ENCODE measurements at places on chromosomes 3 and 15.

DNA sequence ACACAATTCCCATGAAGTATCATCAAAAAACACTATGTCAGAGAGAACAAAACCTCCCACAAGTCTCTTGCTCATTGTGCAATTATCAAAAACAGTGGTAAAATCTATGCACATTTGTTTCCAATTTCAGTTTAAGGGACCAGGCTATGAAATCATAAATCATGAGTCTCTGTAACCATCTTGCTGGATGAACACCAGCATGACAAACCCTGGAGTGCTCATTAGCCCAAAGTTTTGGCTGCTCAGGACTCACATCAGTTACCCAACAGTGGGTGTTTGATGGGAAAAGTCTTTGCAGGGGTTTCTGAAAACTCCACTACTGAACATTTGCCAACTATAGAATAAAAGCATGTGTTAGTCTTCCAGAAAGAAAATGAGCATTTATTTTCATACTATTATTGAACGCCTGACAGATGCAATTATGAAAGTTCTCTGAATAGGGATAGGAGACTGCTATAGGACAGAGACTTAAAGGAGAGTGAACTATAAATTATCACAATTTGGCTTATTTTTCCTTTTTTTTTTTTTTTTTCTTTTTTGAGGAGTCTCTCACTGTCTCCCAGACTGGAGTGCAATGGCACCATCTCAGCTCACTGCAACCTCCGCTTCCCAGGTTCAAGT lies 240.8 kb upstream of the KCNMB2 start:
- DNase-seq, result no peak

- peak; percentile 45 for DNase-seq
Measured at GRCh38 chr15:81256916-81257315, 60.2 kb downstream of the IL16 start.

DNA sequence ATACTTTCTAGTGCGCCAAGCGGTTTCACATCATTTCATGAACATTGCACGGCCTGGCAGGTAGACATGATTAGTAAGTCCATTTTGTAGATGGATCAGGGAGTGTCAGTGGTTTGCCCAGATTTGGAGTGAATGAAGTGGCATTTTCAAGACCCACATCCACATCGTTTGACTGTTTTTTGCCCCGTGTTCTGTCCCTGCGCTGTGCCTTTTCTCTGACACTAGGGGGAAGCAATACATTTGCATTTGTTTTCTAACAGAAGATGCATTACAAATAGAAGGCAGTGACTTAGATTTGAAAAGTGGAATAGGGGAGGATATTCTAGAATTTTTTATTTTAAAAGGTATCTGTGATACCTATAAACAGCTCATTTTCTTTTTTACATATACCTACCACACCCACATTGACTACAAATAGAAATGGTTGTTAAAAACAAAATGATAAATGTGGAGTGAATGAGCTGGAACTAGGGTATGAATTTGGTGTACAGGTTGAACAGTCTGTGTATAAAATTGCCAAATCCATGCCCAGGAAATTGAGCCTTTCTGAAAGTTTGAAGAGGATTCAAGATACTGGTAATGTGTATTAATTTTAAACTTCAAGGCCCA lies 98.0 kb downstream of the USP13 start:
- peak; percentile 42 for DNase-seq

DNA sequence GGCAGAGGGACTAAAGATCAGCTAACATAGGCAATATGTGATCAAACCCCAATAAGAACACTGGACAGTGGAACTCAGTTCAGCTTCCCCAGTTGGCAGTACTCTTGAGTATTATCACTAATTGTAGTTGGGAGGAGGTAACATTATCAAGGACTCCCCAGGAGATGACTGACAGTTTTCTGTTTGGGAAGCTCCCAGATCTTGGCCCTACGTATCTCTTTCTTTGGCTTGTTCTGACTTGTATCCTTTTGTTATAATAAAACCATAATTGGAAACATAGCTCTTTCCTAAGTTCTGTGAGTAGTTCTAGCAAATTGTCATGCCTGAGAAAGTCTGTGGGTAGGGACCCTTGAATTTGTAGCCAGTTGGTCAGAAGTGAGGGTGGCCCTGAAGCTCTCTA lies 316.4 kb downstream of the ZNF621 start:
- peak; percentile 39 for DNase-seq

GRCh38 chr15:80669663-80670273 lies 25.3 kb upstream of the ABHD17C start:
- DNase-seq, result no peak

DNA sequence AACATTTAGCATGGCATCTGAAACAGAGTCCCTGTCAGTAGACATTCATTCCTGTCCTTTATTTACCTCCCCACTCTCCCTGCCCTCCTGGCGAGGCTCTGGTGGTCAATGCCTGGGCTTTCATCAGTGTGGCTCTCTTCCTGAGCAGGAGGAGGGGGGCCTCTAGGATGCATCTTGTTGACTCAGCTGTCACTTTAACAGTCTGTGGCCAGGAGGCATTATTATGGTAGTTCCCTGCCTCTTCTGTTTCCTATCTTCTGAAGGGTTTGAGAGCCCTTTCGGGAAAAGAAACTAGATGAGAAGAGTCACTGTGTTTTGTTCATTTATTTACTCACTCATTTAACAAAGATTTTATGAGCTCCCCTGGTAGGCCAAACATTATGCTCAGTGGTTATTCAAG lies 2.4 kb upstream of the PPP1R14D start:
- DNase-seq, result no peak

DNA sequence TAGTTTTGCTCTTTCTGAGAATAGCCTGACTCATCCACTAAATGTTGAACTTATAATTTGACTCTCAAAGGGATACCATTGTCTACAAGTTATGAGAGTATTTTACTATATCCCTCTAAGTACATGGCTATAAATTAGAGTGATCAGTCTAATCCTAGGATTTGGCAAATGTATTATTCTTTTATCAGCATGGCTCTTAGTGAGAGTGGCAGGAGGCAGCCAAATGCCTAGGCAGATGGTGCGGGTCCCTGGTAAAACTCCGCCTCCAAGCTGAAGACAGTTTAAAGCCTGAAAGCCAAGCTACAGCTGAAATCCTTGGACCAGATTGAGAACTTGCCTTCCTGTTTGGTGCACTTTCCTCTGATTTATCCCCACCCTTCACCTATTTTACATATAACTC lies 631.8 kb downstream of the SQOR start:
- DNase-seq, result no peak

- DNase-seq, result no peak
Measured at GRCh38 chr3:67324554-67324953, 326.4 kb downstream of the KBTBD8 start.

GRCh38 chr3:127758013-127758412 lies 64.3 kb downstream of the MGLL start:
- no peak for DNase-seq

- no peak for DNase-seq
Measured at GRCh38 chr3:78785004-78785403, 982.8 kb downstream of the ROBO1 start.

GRCh38 chr3:186162221-186162620 lies 53.3 kb upstream of the ETV5 start:
- DNase-seq, result no peak

GRCh38 chr15:97684249-97684648 lies 276.3 kb upstream of the ARRDC4 start:
- DNase-seq, result no peak

DNA sequence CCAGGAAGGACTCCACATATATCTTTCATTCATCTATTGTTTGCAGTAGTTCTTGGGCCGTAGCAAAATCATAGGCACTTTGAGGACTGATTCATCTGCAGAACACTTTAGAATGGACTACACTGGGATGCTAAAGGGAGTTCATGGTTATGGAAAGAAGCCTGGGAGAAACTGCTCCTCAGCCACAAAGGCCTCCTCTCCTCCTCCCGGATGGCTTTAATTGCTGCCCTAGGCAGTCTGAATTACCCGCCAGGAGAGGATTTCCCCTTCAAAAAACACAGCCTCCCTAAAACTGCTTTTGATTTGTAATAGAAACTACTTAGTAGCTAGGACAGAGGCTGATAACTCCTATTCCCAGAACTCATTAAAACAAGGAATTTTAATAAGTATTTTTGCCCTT lies 4.6 kb downstream of the TMEM266 start:
- no peak for DNase-seq

DNA sequence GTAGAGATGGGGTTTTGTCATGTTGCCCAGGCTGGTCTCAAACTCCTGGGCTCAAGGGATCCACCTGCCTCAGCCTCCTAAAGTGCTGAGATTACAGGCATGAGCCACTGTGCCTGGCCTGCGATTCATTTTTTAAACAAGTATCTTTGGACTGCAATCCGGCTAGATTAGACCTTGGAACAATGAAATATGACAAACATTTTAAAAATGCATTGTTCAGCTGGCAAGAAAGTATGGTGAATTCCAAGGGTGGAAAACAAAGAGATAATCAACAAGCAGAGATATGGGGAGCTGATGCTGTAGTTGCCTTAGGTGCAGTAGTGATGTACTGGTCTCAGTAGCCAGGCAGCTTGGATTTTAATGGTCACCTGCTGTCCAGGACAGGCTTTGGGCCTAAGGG lies 95.8 kb upstream of the GOLGA8J start:
- DNase-seq, result no peak

GRCh38 chr3:74489050-74489792 lies 125.2 kb downstream of the CNTN3 start:
- no peak for DNase-seq

- DNase-seq, result peak; percentile 51
Measured at GRCh38 chr3:45929042-45929679, 14.1 kb upstream of the CXCR6 start.

DNA sequence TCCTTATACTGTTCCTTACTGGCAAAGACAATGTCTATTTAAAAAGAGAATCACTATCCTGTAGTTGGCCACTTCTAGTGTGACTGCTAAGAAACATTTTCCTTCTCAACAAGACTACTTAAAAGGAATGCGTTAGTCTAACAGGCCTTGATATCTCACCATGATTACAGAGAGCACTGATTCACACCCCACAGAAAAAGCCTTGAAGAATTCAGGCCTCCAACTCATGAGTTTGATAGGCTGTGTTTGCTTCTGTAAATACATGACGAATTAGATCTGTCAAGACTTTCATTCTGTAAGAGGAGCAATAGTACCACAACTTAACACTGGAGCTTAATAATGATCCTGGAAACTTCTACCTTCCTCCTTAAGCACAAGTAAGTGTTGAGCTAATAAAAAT lies 432.8 kb upstream of the NR2F2 start:
- DNase-seq, result no peak

DNA sequence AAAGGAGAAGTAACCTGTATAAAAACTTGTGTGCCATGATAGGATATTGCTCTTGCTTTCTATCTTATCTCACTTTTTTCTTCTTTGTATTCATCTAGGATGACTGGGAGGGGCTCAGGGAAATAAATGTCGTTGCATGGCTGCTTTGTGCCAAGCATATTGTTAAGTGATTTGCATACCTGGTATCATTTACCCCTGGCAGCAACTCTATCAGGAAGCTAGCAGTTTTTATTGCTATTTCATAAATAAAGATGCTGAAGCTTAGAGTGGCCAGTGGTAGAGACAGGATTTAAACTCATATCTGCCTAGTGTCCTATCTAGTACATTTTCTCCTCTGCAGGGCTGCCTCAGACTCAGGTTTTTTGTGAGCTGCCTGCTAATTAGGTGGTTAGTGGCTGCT lies 253.3 kb downstream of the PTPRG start:
- no peak for DNase-seq

GRCh38 chr3:65508750-65509422 lies 529.8 kb downstream of the MAGI1 start:
- no peak for DNase-seq

- DNase-seq, result peak; percentile 38
Measured at GRCh38 chr3:82376883-82377282, 615.4 kb upstream of the GBE1 start.

DNA sequence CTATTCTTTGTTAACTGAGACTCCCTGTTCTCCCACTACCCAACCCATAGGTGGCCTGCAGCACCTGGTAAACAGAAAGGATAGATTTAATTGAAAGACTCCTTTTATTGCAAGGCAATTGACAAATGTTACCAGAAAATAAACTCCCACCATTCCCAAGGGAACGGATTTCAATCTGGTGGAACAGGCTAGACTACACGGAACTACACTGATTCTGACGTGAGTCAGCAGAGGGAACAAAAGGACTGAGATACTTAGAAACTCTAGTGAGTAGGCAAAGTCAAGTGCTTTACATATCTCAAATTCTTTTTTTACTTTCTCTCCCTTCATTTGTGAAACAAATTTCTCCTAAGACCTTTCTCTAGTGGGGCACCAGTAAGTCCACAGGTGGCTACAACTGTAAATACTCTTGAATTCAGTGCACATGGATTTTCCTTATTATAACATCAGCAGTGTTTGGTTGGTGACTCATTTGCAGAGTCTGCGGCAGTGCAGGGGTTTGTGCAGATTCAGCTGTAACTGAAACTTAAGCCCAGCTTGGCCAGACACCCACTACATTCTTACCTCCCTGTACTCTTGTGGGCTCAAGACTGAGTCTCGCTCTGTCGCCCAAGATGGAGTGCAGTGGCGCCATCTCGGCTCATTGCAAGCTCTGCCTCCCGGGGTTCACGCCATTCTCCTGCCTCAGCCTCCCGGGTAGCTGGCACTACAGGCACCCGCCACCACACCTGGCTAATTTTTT lies 34.3 kb upstream of the PLSCR2 start:
- peak; percentile 86 for DNase-seq

- no peak for DNase-seq
Measured at GRCh38 chr3:133610031-133610430, 36.5 kb downstream of the CDV3 start.

DNA sequence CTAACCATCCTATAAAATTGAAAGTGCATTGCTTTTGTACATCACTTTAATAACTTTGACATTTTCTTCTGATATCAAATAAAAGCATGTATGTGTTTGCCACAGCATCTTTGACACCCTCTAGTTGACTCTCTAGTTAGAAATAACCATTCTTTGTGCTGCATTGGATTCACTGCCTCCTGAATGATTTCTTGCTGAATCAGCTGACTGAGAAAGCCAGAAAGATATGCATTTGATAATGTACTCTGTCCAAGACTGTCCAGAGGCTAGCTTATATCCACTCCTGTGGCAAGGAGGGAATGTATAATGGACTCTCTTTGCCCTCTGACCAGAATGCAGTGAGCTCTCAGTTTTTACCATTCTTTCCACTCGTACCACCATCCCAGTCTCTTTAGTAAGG lies 6.2 kb downstream of the RAB11A start:
- DNase-seq, result no peak

DNA sequence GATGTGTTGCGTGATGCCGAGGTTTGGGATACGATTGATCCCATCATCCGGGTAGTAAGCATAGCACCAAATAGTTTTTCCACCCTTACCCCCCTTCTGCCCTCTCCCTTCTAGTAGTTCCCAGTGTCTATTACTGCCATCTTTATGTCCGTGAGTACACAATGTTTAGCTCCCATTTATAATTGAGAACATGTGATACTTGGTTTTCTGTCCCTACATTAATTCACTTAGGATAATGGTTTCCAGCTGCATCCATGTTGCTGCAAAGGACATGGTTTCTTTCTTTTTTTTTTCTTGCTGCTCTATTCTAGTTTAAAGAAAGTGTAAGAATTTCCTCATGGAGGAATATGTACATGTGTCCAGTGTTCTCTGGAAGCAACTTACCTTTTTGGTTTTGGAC lies 51.8 kb downstream of the NSUN3 start:
- DNase-seq, result no peak

Measured in MCF 10A (cell line).